ENCODE measurements at places on chromosomes 4 and X. TPM values are rescaled to one million over a fixed set of nuclear protein-coding genes. Genes with fewer than 3 reads are reported as not detected.

- DNase-seq: no peak
Measured at GRCh38 chr4:40750461-40751258, 905 bp downstream of the NSUN7 start.

DNA sequence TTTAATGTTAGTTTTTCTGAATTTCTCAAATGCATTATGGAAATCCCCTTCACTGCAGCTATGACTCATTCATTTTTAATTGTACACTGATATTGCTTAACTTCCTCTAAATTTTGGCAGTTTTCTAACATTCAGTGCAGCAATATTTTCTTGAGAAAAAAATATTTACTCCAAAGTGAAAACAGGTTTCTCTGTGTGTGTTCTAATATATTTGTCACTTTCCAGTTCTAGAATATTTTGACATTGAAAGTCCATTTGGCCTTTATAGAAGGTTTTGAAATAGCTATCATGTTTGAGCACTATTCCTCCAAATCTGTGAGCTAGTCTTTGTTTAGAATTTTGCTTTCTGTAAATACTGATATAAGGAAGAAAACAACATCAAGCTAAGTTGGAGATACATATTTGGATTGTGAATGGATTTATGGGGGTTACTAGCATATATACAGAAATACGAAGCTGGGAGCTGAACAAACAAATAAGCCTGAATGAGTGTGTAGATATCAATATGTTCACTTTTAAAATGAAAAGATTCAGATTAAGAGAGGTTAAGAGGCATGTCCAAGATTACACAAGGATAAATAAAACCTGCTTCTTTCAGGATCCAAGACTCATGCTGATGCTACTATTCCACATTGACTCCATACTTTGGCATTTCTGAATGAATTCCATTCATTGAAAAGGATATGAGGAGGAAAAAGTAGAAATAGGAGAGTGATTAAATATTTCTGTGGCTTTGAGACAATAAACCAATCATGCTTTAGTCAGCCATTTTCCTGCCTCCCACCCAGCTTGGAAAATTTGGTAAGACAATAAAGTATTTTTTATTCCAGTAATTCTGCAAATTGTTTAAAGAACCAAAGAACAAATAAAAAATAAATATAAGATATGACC, 57.3 kb upstream of the SLIT2 start:
- peak; percentile 68 for DNase-seq

DNA sequence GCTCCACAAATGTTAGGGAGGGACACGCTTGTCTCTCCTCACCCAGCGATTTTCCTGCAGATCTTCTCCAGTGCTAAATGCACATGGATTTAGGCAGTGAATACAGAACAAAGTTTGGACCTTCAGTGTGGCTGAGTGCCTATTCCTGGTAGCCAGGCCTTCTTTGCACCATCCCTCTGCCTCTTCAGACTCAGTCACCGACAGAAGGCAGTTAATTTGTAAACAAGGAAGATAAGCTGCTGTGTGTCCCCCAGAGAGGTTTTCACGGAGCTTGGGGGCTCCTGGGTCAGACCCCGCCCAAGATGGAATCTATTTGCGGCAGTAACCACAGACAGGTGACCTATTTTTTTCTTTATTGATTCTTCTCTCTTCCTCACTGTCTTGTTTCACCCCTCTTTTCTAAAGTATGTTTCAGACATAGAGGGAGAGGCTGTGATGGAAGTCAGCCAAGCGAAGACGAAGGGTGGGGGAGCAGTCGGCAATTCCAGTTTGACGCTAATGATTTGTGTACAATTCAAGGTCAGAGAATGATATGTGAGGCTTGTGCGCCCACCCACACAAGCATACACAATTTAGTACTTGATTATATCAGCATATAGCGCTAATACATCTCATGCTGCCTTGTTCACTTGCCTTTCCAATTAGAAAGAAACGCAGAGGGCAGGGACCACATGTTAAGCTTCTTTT, 200.8 kb downstream of the MGST2 start:
- DNase-seq: no peak

DNA sequence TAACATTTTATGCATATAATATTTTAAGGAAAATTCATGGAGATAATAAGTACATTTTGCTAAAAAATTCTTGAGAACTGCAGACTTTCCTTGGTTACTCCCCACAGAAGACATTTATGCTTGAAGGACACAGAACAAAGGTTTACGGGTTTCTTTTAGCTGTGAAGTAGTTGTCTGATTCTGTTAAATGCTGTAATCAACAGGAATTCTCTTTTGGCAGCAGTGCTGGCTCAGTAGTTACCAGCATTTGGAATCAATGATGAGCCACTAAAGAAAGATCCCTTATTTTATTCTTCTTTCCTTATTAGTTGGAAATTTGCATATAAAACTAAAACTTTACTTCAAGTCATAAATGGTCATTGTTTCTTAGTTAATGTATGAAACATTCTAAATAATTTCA, 199.3 kb upstream of the FAT4 start:
- no peak for DNase-seq

- DNase-seq: no peak
Measured at GRCh38 chr4:3878678-3879077, 112.5 kb downstream of the ADRA2C start.

DNA sequence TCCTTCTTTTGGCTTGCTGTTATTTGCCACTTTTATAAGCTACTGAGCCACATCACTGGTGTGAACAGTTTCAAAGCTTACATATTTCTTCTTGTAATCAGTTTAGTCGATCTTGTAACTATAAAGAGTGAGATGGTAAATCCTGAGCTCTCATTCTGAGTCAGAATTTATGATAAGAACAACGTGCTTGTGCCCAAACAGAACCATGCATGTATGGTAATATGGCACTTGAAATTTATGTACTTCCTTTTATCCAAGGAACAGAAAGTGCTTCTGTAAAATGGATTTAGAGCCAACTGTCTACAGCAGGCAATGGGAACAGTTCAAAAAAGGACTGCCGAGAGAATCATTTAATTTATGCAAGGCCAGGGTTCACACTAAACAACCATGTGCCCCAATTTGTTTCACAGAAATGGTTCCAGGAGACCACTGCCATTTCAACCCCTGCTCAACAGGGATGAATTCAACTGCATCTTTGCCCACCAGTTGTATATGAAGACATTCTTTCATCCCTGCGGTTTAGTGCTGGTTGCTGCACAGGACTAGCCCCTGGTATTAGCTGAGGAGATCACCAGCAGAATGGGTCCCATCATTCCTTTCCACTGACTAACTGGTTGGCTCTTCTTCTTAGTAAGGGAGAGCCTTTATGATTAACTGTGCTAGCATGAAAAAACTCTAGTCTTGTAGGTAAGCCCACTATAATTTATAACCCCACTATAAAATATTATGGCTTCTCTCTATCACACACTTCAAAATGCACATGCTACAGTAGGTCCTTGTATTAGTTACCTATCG, 162.9 kb upstream of the PGRMC2 start:
- DNase-seq: no peak

GRCh38 chrX:69430785-69431184, 73.3 kb upstream of the NALF2 start:
- DNase-seq: no peak

DNA sequence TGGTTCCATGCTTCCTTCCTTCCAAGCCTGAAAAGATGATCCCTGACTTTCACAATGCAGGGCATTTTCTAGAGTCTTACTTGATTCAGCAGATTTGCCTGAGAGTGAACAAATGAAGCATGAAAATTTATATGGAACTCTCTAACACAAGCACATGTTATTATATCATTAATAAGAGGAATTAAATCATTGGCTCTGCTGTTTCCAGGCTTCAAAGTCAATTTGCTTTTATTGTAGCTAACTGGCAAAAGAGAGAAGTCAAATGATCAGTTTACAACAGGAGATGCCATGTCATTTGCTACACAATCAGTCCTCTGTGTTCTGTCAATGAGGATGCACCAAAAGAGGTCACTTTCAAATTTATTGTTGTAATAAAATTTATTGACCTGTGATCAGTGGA, 101.5 kb upstream of the UGT8 start:
- no peak for DNase-seq

- DNase-seq: no peak
Measured at GRCh38 chr4:32216502-32216901, 1496.3 kb downstream of the PCDH7 start.

GRCh38 chrX:87900320-87900908, 382.8 kb downstream of the KLHL4 start:
- peak; percentile 63 for DNase-seq

DNA sequence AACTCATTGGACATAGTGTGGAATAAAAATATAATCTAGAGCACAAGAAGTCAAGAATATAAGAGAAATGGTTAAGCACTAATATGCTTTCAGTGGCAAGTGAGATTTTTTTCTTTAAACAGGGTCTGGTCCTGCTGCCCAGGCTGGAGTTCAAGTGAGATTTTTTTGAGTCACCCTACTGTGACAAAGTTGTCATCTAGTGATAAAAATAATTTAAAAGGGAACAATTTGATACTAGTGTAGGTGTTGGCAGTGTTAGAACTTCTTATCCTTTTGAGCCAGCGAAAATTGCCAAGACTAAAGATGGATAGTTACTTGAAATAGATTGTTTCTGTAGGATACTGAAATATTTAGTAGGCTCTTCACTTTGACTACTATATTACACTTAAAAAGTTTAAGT, 67.9 kb upstream of the TECRL start:
- DNase-seq: no peak

DNA sequence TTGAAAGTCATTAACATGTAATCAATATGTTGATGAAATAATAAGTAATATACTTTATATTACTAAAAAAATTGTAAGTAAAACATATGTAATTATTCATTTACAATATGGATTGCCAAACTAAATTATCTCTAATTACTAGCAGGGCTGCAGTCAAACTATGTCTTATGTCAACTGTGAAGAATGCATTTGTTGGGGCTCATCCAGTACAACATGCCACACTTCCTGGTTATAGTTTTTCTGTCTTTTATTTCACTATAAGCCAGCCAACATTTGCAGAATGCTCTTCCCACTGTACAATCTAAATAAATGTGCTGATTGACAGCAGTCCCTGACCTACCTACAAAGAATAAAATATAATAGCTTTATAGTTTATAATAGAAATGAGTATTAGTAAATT, 975.4 kb upstream of the NDST4 start:
- no peak for DNase-seq

GRCh38 chr4:145907812-145908211, 30.8 kb downstream of the ZNF827 start:
- no peak for DNase-seq

GRCh38 chr4:156633847-156634246, 337.8 kb downstream of the PDGFC start:
- DNase-seq: no peak

- no peak for DNase-seq
Measured at GRCh38 chr4:4852591-4853362, 6.7 kb upstream of the MSX1 start.

- peak; percentile 67 for DNase-seq
Measured at GRCh38 chrX:22192419-22193060, 80.2 kb upstream of the CBLL2 start.

DNA sequence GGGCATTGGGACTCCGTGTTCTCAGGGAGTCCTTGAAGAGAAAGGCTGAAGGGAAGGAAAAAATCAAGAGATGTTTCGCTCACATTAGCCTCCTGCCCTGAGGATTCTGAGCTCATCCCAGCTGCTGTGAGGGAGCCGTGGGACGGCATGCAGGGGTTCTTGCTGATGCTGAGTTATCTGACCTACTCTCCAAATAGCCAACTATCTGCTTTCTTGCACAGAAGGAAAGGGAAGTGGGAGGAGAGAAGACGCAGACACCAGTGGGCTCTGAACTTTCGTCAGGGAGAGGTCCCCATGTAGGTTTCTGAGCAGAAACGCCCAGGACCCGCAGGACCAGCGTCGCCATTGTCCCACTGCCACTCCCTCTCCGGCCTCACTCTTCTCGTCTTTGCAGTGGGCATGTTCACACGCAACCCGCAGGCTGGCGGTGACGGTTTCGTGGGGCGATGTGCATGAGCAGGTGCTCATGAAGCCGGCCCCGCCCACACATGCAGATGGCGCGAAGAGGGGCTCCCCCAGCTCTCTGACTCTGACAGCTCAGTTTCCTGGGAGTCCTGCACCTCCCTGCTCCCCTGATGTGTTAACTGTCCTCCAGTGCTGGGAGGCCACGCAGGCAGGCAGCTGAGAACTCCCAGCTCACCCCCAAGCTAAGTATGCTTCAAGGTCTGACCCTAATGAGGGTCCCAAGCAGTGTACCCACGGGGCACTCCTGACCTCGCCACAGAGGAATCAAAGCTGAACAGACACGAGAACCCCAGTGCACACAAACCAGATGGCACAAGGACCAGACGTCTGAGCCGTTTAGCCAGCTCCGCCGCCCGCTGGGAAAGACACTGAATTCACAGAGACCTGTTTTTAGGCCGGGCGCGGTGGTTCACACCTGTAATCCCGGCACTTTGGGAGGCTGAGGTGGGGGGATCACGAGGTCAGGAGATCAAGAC, 13.6 kb upstream of the ABLIM2 start:
- no peak for DNase-seq

DNA sequence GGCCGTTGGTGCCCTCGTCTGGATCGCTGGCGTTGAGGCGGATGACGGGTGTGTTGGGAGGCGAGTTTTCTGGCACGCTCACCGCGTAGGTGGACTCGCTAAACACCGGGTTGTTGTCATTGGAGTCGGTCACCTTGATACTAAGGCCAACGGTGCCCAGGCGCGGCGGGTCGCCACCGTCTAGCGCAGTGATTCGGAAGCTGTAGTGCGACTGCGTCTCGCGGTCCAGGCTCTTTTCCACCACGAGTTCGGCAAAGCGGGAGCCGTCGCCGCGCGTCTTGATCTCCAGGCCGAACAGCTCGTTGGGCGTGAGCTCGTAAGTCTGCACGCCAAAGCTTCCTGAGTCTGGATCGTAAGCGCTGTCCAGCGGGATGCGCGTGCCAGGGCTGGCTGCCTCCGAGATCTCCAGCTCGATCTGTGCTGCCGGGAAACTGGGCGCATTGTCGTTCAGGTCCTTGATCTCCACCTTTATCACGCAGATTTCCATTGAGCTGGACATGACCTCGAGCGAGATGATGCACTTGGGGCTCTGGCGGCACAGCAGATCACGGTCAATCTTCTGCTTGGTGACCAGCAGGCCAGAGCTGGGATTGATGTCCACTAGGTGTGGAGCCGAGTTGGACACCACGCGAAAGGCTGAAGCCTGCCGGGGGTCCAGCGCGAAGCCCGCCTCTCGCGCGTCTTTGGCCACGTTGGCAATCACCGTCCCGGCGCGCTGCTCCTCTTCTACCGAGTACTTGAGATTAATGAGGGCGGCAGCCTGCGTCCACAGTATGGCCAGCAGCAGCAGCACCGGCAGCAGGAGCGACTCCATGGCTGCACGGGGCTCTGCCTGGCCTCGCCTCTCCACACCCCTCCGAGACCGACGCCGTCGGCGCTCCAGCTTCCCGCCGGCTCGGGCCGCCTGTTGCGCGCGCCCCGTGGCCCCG, 2.0 kb downstream of the PCDH19 start:
- no peak for DNase-seq

FAM47A gene
- not detected for total RNA-seq

TEX13B gene
- total RNA-seq: not detected

SRPK3 gene
- total RNA-seq: 2.2 TPM

ABCB7 gene
- 23.1 TPM for total RNA-seq

NEK1 gene
- 7.8 TPM for total RNA-seq

SHOX gene
- total RNA-seq: not detected

CTAG1B gene
- total RNA-seq: not detected

CXCL1 gene
- total RNA-seq: not detected

Measured in A172 (cell line).